ENCODE measurements at places on chromosomes 12 and 14. TPM values are rescaled to one million over a fixed set of nuclear protein-coding genes. Genes with fewer than 3 reads are reported as not detected.

PWP1 gene
- total RNA-seq, result 104 TPM

DPY19L2 gene
- total RNA-seq, result 1.9 TPM

PSMA6 gene
- total RNA-seq, result 319 TPM

PTPRO gene
- total RNA-seq, result not detected

MYF5 gene
- total RNA-seq, result not detected

HCAR1 gene
- total RNA-seq, result 0.03 TPM

TMTC2 gene
- 1.0 TPM for total RNA-seq

NTS gene
- 56.8 TPM for total RNA-seq

C12orf54 gene
- not detected for total RNA-seq

FIGNL2 gene
- 0.26 TPM for total RNA-seq

MEG3 gene
- total RNA-seq, result 41.2 TPM

SMIM41 gene
- not detected for total RNA-seq

TAS2R43 gene
- not detected for total RNA-seq

KIF5A gene
- 0.20 TPM for total RNA-seq

KRT81 gene
- 3,944 TPM for total RNA-seq

ADSS1 gene
- 7.2 TPM for total RNA-seq

KIF26A gene
- 3.9 TPM for total RNA-seq

PMEL gene
- total RNA-seq, result 1.0 TPM

HOXC4 gene
- 2.8 TPM for total RNA-seq

GNB3 gene
- 1.4 TPM for total RNA-seq

BDKRB1 gene
- total RNA-seq, result 0.48 TPM

ARHGEF40 gene
- 8.6 TPM for total RNA-seq

SAMD15 gene
- total RNA-seq, result 2.5 TPM

CLEC4E gene
- total RNA-seq, result 0.09 TPM

ANG gene
- 11.3 TPM for total RNA-seq

CCDC177 gene
- 0.05 TPM for total RNA-seq

MYF6 gene
- total RNA-seq, result not detected

SYT1 gene
- 4.7 TPM for total RNA-seq

COX8C gene
- not detected for total RNA-seq

EML5 gene
- total RNA-seq, result 0.40 TPM

ZC3H10 gene
- total RNA-seq, result 3.6 TPM

CD69 gene
- not detected for total RNA-seq

OR6C2 gene
- total RNA-seq, result not detected

OAS2 gene
- 0.11 TPM for total RNA-seq

HHIPL1 gene
- total RNA-seq, result 0.20 TPM

PPP1R36 gene
- total RNA-seq, result 0.41 TPM

CCDC175 gene
- total RNA-seq, result not detected

BHLHE41 gene
- total RNA-seq, result 0.69 TPM

TDRD9 gene
- 0.25 TPM for total RNA-seq

MED6 gene
- total RNA-seq, result 39.4 TPM

TMEM52B gene
- total RNA-seq, result 0.12 TPM

NEUROD4 gene
- total RNA-seq, result not detected

P2RX7 gene
- not detected for total RNA-seq

RAB2B gene
- 17.5 TPM for total RNA-seq

PIANP gene
- total RNA-seq, result 0.84 TPM

TTC6 gene
- 0.29 TPM for total RNA-seq

GARIN6 gene
- total RNA-seq, result not detected

CMA1 gene
- total RNA-seq, result not detected

IQSEC3 gene
- 0.01 TPM for total RNA-seq

RASAL1 gene
- 0.46 TPM for total RNA-seq

KRT82 gene
- not detected for total RNA-seq

FGF23 gene
- total RNA-seq, result not detected

KCNJ8 gene
- total RNA-seq, result 0.22 TPM
